HCEC 1CT (cell line): ENCODE measurements at places on chromosomes 3 and 15.

GRCh38 chr15:90306560-90306959 is 41.1 kb downstream of the NGRN start:
- DNase-seq, result no peak

- no peak for DNase-seq
These were observed 2.5 kb upstream of the ABHD5 start for GRCh38 chr3:43688245-43688650.

- no peak for DNase-seq
These were observed 29.8 kb upstream of the FURIN start for GRCh38 chr15:90838544-90838943.

GRCh38 chr3:29083676-29084075 is 197.2 kb upstream of the RBMS3 start:
- no peak for DNase-seq

GRCh38 chr15:42085236-42085605 is 9.1 kb downstream of the PLA2G4D start:
- DNase-seq, result no peak

GRCh38 chr3:13801361-13802204 is 78.3 kb downstream of the WNT7A start:
- DNase-seq, result no peak

DNA sequence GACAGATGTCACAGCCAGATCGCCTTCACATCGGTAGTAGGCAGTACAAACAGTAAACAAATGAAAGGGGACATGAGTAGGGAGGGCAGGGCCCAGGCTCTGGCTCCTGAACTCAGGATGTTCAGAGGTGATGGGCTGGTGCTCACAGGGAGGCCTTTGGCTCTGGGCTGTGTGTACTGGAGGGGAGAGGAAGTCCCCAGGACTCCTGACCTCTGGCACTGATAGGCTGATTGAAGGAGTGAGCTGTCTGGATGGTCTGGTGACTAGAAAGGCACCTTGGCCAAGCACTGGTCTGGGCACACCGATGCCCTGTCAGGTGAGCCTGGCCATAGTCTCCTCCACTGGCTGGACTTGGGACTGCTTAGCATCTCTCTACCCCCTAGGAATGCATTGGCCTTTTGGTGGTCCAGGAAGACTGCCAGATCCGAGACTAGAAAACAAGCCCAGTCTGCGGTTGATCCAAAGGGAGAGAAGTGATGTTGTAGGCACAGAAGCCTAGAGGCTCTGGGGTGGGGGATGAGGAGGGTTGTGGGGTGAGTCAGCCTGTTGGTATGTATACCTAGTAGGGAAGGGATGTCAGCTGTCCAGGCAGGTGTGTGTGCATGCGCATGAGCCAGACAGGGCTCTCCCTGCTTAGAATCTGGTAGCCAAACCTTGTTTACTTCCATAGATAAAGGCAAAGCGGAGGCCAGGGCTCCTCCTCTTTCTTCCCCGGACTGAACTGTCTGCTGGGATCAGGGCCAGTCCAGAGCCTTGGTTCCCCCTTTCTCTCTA is 1.9 kb downstream of the SPINT1 start:
- DNase-seq, result no peak

GRCh38 chr3:9168241-9168741 is 81.2 kb downstream of the SRGAP3 start:
- DNase-seq, result no peak

- DNase-seq, result no peak
These were observed 124.7 kb upstream of the RAD18 start for GRCh38 chr3:9087831-9088413.

DNA sequence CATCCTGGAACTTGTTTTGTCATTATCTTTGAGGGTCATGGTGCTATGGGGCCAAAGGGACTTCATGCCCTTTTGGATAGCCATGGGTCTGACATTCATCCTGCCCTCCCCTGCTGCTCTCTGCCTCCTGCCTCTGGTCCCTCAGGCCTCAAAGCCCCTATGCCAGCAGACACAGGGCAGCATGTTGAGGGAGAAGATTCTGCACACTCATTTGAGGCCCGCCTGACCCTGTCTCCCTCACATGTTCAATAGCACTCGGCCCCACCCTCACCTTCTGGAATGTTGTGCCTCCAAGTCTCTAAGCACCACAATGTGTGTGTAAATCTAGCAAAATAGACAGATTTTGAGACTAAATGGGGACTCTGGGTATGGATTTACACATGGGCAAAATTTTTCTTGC is 178.7 kb upstream of the ANKRD28 start:
- DNase-seq, result no peak

- no peak for DNase-seq
These were observed 147.3 kb upstream of the TLE3 start for GRCh38 chr15:70244978-70245542.

GRCh38 chr15:41559239-41559782 is 299 bp downstream of the TYRO3 start:
- DNase-seq, result no peak

DNA sequence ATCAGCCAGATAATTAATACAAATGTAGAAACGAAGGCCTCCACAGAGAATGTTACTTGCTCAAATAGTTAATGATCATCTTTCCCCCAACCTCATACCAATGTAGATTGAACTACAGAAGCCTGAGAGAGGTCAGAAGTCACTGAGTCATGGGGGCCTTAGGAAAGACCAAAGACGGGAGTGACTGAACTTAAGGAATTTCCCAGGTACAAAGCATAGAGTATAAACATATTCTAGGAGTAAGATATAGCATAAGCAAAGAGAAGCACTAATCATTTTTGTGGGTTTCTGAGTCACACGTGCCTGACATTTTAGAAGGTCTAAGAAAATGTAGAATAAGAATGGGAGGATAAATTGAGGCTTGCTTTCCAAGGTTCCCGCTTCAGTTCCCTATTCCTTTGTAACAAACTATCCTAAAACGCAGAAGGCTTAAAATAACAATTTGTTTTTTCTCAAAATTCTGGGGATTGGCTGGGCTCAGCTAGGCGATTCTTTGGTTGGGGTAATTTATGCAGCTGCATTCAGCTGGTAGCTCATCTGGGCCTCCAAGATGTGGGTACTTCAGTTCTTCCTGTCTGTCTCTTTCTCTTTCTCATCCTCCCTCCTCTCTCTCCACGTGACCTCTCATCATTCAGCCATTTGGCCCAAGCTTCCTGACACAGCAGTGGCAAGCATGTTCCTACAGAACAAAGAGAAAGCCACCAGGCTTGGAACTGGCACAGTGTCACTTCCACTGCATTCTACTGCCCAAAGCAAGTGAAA is 422.6 kb downstream of the FOXP1 start:
- DNase-seq, result peak; percentile 70

DNA sequence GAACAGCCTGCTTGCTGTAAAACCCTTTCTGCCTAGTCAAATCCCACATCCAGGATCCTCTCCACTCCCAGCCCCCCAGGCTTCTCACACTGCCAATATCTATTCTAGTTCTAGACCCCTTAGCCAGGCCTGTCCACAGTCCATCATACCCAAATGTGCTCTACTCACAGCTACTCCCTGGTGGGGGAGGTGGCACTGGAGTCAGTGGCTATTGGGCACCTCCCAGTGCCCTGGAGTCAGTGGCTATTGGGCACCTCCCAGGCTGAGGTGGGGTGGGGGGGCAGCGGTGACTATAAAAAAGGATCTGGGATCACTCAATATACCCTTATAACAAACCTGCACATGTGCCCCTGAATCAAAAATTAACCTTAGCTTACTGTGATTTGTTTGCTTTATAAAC is 773 bp upstream of the DISP2 start:
- DNase-seq, result no peak

DNA sequence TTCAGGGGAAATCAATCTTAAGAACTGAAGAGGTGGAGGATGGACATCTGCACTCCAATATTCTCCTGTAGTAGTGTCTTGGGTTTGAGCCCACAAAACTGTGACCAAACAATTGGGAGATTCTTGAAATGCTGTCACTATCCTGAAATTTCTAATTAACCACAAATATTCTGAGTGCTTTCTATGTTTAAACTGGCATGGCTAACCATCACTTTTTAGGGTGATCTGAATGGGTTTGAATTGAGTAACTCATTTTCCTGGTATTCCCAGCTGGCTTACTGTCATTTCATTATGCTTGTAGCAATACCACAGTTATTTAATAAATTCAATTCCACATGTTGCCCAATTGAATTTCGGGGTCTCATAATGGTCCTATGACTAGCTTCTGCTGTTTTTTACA is 216.9 kb upstream of the DCBLD2 start:
- DNase-seq, result peak; percentile 53

DNA sequence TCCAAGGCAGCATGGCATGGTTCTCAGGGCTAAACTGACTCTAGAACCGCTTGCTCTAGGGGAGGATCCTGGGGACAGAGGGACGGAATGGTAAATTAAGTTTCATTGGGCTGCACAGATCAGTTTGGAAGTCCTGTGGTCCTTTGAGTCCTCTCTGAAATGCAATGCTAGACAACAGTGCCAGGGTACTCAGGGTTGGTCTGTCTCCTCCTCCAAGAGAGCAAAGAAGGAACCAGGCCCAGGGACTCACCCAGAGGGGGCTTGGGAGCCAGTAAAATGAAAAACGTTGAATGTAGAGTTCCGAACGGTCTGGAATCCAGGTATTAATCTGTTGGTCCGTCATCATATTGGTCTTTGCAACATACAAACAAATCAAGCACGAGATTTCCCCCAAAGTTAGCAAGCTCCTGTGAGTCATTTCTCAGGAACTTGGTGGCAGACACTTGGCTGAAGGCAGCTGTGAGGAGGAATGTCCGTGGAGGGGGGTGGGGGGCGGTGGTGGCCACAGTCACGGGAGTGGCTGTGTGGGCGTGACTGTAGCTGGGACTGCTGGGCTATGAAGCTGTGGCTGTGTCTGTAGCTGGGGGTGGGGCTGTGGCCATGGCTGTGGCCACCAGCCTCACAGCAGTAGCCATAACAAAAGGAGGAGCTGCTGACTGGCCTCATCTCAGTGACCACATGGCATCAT is 361.0 kb downstream of the SHQ1 start:
- peak; percentile 88 for DNase-seq

DNA sequence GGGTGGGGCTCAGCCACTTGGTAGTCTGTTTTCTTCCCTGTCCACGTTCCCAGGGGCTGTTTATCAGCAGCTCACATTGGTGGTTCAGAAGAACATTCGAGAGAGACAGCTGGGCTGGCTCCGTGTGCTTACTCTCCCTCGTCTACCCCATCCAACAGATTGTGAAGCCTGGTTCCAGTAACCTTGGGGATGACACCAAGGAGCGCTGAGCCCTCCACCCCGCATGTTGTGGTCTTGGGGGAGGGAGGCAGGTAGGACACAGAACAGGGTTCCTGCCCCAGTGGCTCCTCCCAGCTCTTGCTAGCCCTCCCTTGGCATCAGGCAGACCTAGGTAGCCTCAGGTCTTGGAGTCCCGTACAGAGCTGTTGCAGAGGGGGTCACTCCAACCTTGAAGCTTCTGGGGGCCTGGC is 33.1 kb downstream of the KLF13 start:
- no peak for DNase-seq
